Upper lobe of right lung (tissue), 1 donor: ENCODE measurements at places on chromosomes 7 and 10. TPM values are rescaled to one million over a fixed set of nuclear protein-coding genes. Genes with fewer than 3 reads are reported as not detected.

GRCh38 chr10:43259213-43259991 is 7.5 kb downstream of the RASGEF1A start:
- no peak for DNase-seq
- no peak overlapping the region for H3K27ac ChIP-seq
- H3K4me3 ChIP-seq = no peak overlapping the region
- no peaks in the 10 kb centered on the region for H3K36me3 ChIP-seq

DNA sequence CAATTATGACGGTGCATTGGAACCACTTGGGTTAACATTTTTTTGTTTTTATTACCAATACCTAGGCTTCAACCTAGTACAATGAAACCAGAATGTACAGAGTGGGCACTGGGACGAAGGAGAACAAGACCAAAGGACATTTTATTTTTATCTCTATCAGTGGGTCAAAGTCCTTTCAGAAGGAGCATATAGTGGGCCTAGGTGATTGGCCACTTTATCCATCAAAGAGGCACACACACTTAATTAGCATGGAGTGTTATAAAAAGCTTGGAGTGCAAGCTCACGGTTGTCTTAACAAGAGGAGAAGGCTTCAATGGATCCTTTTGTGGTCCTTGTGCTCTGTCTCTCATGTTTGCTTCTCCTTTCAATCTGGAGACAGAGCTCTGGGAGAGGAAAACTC is at the start of gene CYP2C19:
TSS of gene CYP2C19 (plus strand) at position 289 of the 400 bp plus-strand sequence. CDS start at position 314, 25 bp downstream.
- H3K4me1 ChIP-seq = no peaks in the 10 kb centered on the region
- H3K4me3 ChIP-seq = no peak within 1 kb of the TSS
- DNase-seq = no peak
- no peak within 1 kb of the TSS for H3K27ac ChIP-seq

DNA sequence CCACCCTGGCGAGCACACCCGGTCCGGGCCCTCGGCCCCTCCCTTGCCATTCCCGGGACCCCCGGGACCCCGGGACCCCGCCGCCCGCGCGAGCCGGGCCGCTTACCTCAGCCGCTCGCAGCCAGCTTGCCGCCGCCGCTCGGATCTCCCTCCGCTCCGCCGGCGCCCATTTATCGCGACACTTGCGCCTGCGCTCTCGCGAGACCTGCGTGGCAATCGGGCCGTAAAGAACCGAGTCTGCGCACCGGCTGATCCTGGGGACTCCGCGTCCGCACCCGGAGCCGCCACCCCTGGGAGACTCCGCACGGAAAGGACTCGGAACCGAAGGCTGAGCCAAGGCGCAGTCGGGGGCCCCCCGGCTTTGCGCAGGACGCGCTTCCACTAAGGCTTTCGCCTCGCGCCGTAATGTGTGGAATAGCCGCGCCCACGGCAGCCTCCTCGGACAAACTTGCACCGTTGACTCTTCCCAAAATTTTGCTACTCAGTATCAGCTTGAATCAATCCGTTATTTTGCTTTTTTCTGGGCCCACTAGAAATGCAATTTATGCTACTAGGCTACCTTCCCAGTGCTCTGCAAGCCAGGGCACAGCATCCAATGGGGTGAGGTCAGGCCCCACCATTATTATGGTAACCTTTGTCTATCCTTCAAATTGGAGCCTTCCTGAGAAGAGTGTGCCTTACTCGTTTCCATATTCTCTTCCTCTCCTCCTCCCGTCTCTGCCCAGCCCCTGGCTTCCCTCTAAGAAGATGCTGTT is at the start of gene MAD1L1:
TSS of gene MAD1L1 (minus strand) at position 180 of the 755 bp plus-strand sequence. CDS start 2,812 bp downstream, outside the sequence.
- peaks cover 28% of the 10 kb centered on the region for H3K36me3 ChIP-seq
- H3K4me3 ChIP-seq = peak within 1 kb of the TSS; percentile 98
- H3K4me1 ChIP-seq = peaks cover 27% of the 10 kb centered on the region
- peak within 1 kb of the TSS; percentile 72 for H3K27ac ChIP-seq

GRCh38 chr7:74290553-74290950 is 1.3 kb downstream of the CLIP2 start:
- H3K4me1 ChIP-seq = peaks cover 30% of the 10 kb centered on the region

DNA sequence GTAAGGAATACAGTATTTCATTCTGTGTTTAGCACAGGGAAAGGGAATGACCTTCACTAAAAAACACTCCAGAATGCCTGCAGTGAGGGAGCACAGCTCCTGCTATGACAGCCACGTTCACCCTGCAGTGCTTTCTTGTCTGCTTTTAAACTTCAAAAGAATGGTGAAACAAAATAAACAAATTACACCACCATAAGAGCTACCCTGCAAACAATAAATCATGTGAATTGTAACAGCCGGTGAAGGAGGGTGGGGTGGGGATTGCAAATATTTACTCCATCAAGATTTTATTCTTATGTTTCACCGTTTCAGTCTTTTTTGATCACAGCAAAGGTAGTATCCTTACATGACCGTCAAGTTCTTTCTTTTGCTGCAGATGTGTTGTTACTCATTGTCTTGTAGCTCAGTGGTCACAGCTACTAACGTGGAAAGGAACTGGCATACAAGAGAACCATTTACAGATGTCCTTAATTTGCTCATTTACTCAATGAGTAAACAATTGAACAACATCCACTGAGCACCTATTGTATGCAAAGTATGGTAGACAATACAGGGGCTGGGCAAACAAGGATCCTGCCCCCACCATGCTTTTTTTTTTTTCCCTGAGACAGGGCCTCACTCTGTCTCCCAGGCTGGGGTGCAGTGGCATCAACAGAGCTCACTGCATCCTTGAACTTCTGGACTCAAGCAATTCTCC is 4.1 kb upstream of the CHN2 start:
- H3K27ac ChIP-seq = no peak overlapping the region
- peaks cover 4% of the 10 kb centered on the region for H3K27me3 ChIP-seq
- no peaks in the 10 kb centered on the region for H3K36me3 ChIP-seq
- DNase-seq = no peak
- peaks cover 2% of the 10 kb centered on the region for H3K4me1 ChIP-seq

GRCh38 chr7:50356945-50357268 is 52.4 kb downstream of the IKZF1 start:
- no peaks in the 10 kb centered on the region for H3K4me1 ChIP-seq
- DNase-seq = no peak
- no peaks in the 10 kb centered on the region for H3K36me3 ChIP-seq
- no peaks in the 10 kb centered on the region for H3K27me3 ChIP-seq
- no peak overlapping the region for H3K4me3 ChIP-seq
- peak overlapping the region; percentile 71 for H3K27ac ChIP-seq

DNA sequence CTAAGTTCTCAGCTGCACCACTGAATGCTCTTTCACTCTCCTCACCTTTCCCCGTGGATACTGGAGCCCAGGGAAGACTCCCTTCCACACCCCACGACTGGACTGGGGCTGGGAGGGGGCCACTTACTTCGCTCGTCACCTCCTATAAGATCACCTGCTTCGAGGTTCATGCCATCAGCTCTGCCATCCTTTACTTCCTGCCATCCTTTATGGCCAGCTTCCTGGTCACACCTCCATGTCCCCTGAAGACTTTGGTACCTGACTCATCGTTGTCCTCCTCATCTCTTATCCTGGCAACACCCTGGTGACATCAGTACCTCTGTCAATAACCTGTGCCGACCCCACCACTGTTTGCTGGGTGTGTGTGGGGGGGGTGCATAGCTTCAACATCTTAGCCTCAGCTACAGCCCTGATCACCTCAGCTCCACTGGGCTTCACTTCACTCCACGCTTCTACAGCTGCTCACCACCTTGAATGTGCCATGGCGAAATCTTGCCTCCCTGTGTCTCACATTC is 8.7 kb upstream of the VDAC2 start:
- no peak for DNase-seq
- H3K4me1 ChIP-seq = peaks cover 8% of the 10 kb centered on the region
- no peaks in the 10 kb centered on the region for H3K36me3 ChIP-seq
- H3K27ac ChIP-seq = no peak overlapping the region
- no peaks in the 10 kb centered on the region for H3K27me3 ChIP-seq

- H3K27me3 ChIP-seq = no peaks in the 10 kb centered on the region
- H3K27ac ChIP-seq = no peak overlapping the region
- no peak overlapping the region for H3K4me3 ChIP-seq
- H3K4me1 ChIP-seq = no peaks in the 10 kb centered on the region
- no peaks in the 10 kb centered on the region for H3K36me3 ChIP-seq
- no peak for DNase-seq
Measured at GRCh38 chr7:107077699-107078516, 33.4 kb downstream of the PRKAR2B start.

DNA sequence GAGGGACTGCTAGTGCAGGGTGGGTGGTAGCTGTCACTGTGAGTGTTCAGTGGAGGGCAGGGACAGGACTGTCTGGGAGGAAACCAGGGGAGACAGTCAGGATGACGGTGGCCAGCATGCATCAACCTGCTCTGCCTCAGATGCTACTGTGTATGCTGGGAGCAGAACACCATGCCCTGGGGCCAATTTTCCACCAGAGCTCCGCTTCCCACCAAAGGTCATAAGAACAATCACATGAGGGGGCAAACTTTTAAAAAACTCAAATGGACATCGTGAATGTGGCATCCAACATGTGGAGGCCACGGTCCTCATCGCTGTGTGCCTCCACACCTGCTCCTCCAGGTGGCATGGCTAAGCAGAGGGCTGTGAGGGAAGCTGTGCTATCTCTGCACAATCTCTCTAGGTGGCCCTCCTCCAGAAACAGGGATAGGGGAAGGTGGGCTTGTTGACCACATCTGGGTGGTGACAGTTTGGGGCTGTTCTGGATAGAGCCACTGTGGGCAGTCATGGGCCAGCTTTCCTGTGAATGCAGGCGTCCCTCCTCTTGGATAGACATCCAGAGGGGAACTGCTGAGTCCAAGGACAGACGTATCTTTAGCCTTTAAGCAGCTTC is 411.0 kb downstream of the PTPRN2 start:
- H3K4me3 ChIP-seq = no peak overlapping the region
- H3K36me3 ChIP-seq = no peaks in the 10 kb centered on the region
- no peaks in the 10 kb centered on the region for H3K27me3 ChIP-seq
- DNase-seq = no peak
- H3K27ac ChIP-seq = no peak overlapping the region

- no peak for DNase-seq
- H3K27me3 ChIP-seq = no peaks in the 10 kb centered on the region
- H3K4me3 ChIP-seq = no peak overlapping the region
- H3K36me3 ChIP-seq = no peaks in the 10 kb centered on the region
- H3K27ac ChIP-seq = no peak overlapping the region
- H3K4me1 ChIP-seq = no peaks in the 10 kb centered on the region
Measured at GRCh38 chr10:15419279-15419874, 48.3 kb upstream of the FAM171A1 start.

DNA sequence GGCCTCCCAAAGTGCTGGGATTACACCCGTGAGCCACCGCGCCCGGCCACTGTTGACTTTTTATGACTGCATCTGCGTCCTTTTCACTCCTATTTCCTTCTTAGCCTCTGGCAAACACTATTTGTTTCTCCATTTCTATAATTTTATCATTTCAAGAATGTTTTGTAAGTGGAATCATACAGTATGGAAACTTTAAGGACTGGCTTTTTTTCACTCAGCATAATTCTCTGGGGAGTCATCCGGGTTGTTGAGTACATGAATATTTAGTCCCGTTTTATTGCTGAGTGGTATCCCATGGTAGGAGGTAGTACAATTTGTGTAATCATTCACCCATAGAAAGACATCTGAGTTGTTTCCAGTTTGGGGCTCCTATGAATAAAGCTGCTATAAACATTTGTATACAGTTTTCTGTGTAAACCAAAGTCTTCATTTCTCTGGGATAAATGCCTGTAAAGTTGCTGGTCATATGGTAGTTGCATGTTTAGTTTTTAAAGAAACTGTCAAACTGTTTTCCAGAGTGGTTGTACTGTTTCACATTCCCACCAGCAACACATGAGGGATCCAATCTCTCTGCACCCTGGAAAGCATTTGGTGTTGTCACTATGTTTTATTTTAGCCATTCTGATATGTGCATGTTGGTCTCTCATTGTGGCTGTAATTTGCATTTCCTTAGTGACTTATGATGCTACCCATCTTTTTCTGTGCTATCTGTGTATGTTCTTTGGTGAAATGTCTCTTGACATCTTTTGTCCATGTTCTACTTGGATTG is 139.6 kb upstream of the EEPD1 start:
- no peak for DNase-seq
- H3K4me3 ChIP-seq = no peak overlapping the region
- H3K4me1 ChIP-seq = no peaks in the 10 kb centered on the region
- no peaks in the 10 kb centered on the region for H3K36me3 ChIP-seq

- no peak overlapping the region for H3K27ac ChIP-seq
- H3K36me3 ChIP-seq = no peaks in the 10 kb centered on the region
- no peak for DNase-seq
- H3K4me3 ChIP-seq = no peak overlapping the region
Measured at GRCh38 chr7:135259702-135260101, 26.1 kb downstream of the STRA8 start.

- H3K4me3 ChIP-seq = no peak overlapping the region
- peaks cover 6% of the 10 kb centered on the region for H3K4me1 ChIP-seq
- no peak for DNase-seq
- no peaks in the 10 kb centered on the region for H3K27me3 ChIP-seq
Measured at GRCh38 chr7:127928852-127929251, 102.4 kb downstream of the LRRC4 start.

DNA sequence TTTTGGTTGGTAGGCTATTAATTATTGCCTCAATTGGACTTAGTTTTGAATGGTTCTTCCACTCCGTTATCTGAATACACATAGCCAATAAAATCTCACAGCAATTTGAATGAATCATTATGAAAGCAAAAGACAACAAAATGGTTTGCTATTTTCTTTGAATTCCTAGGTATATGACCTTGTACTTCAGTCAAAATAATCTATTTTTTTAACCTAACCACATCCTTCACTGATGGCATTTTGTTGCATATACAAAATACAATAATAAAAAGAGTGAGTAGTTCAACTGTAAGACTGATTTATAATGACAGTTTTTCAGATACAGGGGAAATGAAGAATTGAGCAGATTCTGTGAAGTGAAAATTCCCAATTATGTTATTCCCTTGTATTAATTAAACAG is 433.1 kb downstream of the HTR7 start:
- H3K4me3 ChIP-seq = no peak overlapping the region
- no peaks in the 10 kb centered on the region for H3K36me3 ChIP-seq
- DNase-seq = no peak
- H3K27me3 ChIP-seq = no peaks in the 10 kb centered on the region

GRCh38 chr10:75102830-75103673 is 8.4 kb upstream of the SAMD8 start:
- no peaks in the 10 kb centered on the region for H3K36me3 ChIP-seq
- no peak for DNase-seq
- no peak overlapping the region for H3K27ac ChIP-seq
- no peaks in the 10 kb centered on the region for H3K27me3 ChIP-seq
- H3K4me3 ChIP-seq = no peak overlapping the region
- peaks cover 6% of the 10 kb centered on the region for H3K4me1 ChIP-seq

- H3K4me3 ChIP-seq = no peak overlapping the region
- no peak overlapping the region for H3K27ac ChIP-seq
- no peaks in the 10 kb centered on the region for H3K36me3 ChIP-seq
- H3K4me1 ChIP-seq = no peaks in the 10 kb centered on the region
Measured at GRCh38 chr7:140601566-140602174, 38.9 kb downstream of the DENND2A start.

DNA sequence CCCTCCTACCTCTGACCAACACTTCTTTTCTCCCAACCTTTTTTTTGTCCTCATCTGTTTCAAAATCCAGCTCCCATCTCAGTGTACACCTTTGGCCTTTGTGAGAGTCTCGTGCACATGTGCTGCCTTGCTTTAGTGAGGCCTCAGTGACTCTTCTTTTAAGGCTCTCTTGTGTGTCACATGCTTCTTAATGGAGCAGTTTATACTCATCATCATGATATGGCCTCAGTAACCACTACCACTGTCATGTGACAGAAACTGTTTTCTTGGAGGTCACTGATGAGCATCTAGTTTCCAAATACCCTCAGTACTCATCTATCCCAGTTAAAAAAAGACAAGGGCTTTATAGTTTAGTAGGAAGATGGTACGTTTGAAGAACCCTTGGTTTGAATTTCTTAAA is 8.1 kb upstream of the ARHGAP22 start:
- no peak for DNase-seq
- no peak overlapping the region for H3K27ac ChIP-seq
- no peaks in the 10 kb centered on the region for H3K27me3 ChIP-seq

Gene WASL
- total RNA-seq = 40.0 TPM

Gene ADO
- 16.5 TPM for total RNA-seq

Gene ZWINT
- total RNA-seq = 3.2 TPM

Gene AASS
- 35.6 TPM for total RNA-seq

Gene ZNF365
- total RNA-seq = 1.3 TPM
